ENCODE measurements at places on chromosomes 3 and 15.

DNA sequence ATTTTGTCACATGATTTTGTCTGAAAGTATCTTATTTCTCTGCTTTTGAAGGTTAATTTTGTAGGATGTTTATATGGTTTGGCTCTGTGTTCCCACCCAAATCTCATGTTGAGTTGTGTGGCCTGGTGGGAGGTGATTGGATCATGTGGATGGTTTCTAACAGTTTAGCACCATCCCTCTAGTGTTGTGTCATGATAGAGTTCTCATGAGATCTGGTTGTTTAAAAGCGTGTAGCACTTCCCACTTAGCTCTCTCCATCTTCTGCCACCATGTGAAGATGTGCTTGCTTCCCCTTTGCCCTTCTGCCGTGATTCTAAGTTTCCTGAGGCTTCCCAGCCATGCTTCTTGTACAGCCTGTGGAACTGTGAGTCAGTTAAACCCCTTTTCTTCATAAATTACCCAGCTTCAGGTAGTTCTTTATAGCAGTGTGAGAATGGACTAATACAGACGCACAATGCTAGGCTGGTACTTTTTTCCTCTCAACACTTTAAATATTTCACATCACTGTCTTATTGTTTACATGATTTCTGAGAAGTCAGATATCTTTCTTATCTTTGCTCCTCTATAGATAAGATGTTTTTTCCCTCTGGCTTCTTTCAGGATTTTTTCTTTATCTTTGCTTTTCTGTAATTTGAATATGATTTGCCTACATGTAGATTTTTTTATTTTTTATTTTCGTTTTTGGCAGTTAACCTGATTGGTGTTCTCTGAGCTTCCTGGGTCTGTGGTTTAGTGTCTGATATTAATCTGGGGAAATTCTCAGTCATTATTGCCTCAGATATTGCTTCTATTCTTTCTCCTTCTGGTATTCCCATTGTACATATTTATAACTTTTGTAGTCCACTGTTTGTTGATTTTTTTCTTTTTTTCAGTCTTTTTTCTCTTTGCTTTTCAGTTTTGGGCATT is 22.2 kb downstream of the BTD start:
- DNase-seq = no peak

GRCh38 chr3:12553921-12554391 is 2.9 kb upstream of the MKRN2 start:
- DNase-seq = no peak

DNA sequence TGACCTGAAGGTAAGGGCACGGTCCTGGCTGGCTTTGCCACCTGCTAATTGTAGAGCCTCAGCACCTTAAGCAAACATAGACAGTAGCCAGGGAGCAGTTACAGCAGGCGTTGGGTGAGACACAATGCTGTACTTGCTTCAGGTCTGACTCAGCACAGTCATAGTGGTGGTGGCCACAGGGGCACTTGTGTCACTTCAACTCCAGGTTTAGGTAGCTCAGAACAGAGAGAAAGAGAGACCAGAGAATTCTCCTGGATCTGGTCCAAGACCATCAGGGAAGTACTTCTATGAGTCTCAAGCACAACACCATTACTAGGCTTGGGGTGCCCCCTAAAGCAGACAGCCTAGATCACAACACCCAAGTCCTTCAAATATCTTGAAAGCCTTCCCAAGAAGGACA is 204.4 kb downstream of the OTOL1 start:
- DNase-seq = no peak

- DNase-seq = no peak
Measured at GRCh38 chr15:66099950-66100671, 153.4 kb downstream of the MEGF11 start.

All from head of caudate nucleus (tissue), 42 donors.